A549 treated with dexamethasone at 1 μM for 4 hours (cell line): ENCODE measurements at places on chromosomes 5 and 9. TPM values are rescaled to one million over a fixed set of nuclear protein-coding genes. Genes with fewer than 3 reads are reported as not detected.

The AK1 gene
- total RNA-seq = 41.1 to 85.2 TPM (median 75.6 TPM) in 5 replicates

The PLK2 gene
- 34.8 to 43.1 TPM (median 35.0 TPM) in 5 replicates for total RNA-seq

The GFPT2 gene
- total RNA-seq = 44.3 to 64.8 TPM (median 59.4 TPM) in 5 replicates

The PCDHB15 gene
- 0.05 to 0.16 TPM (median 0.05 TPM) in 5 replicates for total RNA-seq

The RACK1 gene
- 3,273 to 3,793 TPM (median 3,359 TPM) in 5 replicates for total RNA-seq

The CCDC112 gene
- 7.9 to 9.7 TPM (median 9.3 TPM) in 5 replicates for total RNA-seq
